Cardiac muscle cell (in vitro differentiated cells and primary cell): ENCODE measurements at places on chromosomes 13 and 19. TPM values are rescaled to one million over a fixed set of nuclear protein-coding genes. Genes with fewer than 3 reads are reported as not detected.

ACP7 gene
- not detected in 2 replicates for polyA plus RNA-seq

DCUN1D2 gene
- polyA plus RNA-seq, result 23.7 and 36.2 TPM in 2 replicates

KLK12 gene
- polyA plus RNA-seq, result not detected in 2 replicates

RASAL3 gene
- polyA plus RNA-seq, result 0.46 TPM in 1 of 2 replicates, not detected in the other

PDE4C gene
- 1.1 TPM in 2 replicates for polyA plus RNA-seq

ALOX5AP gene
- polyA plus RNA-seq, result 0.66 TPM in 1 of 2 replicates, not detected in the other

DCT gene
- polyA plus RNA-seq, result not detected in 2 replicates

ZNF486 gene
- 1.6 and 4.2 TPM in 2 replicates for polyA plus RNA-seq
